ENCODE measurements at places on chromosomes 11 and 22. TPM values are rescaled to one million over a fixed set of nuclear protein-coding genes. Genes with fewer than 3 reads are reported as not detected.

Gene OTOG
- total RNA-seq, result not detected

Gene TRIM49
- not detected for total RNA-seq

Gene INPP5J
- total RNA-seq, result 0.78 TPM

Gene POLR3H
- 43.9 TPM for total RNA-seq

Gene DKK3
- total RNA-seq, result 11.1 TPM

Gene KCNE3
- not detected for total RNA-seq

Gene MMP13
- not detected for total RNA-seq

Gene PATE4
- not detected for total RNA-seq

Gene KIRREL3
- total RNA-seq, result 10.2 TPM

Gene BRMS1
- 95.6 TPM for total RNA-seq

Gene KCNJ1
- total RNA-seq, result not detected

Gene SHISAL1
- total RNA-seq, result 6.7 TPM

Gene PRAME
- 115 TPM for total RNA-seq
